Esophagus muscularis mucosa (tissue), 4 donors: ENCODE measurements at places on chromosomes 16 and 17. TPM values are rescaled to one million over a fixed set of nuclear protein-coding genes. Genes with fewer than 3 reads are reported as not detected.

GRCh38 chr17:45424769-45425124 is 7.9 kb downstream of the ARHGAP27 start:
- DNase-seq = no peak

Gene TMEM88
- 39.4 TPM for total RNA-seq

Gene TOP3A
- 21.2 TPM for total RNA-seq

GRCh38 chr17:56880133-56880532 is 33.7 kb downstream of the TRIM25 start:
- no peak for DNase-seq

Gene CHD9NB
- total RNA-seq = 1.2 TPM
